ENCODE measurements at places on chromosomes 11 and 22.
A peak's percentile ranks its signal among the peaks of the same experiment; 100 is the strongest.

- peak; percentile 22 for DNase-seq
These were observed 96.1 kb downstream of the FDX1 start for GRCh38 chr11:110525883-110526282.

GRCh38 chr11:117200813-117201657, 1.9 kb downstream of the TAGLN start:
- DNase-seq, result peak; percentile 30

GRCh38 chr11:122137078-122137793, 21.2 kb upstream of the BLID start:
- peak; percentile 97 for DNase-seq

GRCh38 chr11:13762718-13763117, 94.2 kb downstream of the FAR1 start:
- no peak for DNase-seq

GRCh38 chr11:5910540-5910939, 17.5 kb downstream of the OR52E5 start:
- DNase-seq, result no peak

DNA sequence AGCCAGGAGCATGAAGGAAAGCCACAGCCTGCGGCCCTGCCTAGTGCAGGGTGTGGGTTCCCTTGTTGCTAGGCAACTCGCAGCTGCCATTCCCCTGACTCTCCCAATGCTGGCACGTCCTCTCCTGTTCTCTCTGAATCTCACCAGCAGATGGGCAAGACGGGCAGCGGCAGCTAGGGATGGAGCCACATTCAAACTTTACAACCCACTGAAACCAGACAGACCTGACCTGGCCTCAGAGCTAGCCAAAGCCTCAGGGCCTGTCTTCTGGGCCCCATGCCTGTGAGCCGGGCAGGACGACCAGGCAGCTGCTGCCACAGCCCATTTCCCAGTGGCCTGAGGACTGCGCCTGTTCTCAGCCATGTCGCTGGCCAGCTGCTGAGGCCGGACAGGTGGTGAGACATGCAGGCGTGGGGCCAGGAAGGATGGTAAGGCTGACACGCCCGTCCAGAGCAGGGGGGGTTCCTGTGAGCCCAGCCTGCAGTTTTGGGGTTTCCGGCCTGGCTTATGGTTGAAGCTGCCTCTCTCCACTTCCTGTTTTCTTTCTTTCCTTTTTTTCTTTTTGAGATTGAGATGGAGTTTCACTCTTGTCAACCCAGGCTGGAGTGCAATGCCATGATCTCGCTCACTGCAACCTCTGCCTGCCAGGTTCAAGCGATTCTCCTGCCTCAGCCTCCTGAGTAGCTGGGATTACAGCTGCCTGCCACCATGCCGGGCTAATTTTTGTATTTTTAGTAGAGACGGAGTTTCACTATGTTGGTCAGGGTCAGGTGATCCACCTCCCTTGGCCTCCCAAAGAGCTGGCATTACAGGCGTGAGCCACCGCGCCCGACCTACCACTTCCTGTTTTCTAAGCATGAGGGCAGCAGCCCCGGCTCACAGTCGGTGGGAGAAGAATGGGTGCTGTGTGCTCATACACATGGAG, 4.1 kb downstream of the SUN2 start:
- no peak for DNase-seq
